ENCODE measurements at places on chromosomes 2 and 18.

DNA sequence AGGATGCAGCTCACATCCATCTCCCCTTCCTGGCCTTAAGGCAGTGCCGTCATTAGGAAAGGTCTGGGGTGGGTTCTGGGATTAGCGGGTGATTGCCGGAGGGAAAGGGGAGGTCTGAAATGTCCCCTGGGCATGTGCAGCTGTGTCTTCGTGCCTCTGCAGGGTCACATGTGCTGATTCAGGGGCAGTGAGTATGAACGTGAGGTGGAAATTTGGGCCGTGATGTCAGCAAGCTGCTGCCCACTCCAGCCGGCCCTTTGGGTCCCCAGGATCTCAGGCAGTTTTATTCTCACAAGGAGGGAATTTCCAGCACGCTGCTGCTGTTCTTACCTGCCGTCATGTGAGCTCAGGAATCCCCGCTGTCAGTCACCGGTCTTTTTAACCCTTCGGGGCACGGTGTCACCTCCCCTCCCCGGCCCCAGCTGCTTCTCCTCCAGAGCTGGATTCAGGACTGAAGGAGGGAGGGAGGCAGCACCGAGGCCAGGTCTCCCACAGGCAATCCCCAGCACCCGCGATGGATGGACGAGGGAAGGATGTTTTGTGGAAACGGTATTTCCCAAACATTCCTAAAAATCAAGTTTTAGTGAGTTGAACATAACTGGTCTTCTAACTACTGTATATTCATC is 23.5 kb downstream of the GPR35 start:
- no peak for DNase-seq

DNA sequence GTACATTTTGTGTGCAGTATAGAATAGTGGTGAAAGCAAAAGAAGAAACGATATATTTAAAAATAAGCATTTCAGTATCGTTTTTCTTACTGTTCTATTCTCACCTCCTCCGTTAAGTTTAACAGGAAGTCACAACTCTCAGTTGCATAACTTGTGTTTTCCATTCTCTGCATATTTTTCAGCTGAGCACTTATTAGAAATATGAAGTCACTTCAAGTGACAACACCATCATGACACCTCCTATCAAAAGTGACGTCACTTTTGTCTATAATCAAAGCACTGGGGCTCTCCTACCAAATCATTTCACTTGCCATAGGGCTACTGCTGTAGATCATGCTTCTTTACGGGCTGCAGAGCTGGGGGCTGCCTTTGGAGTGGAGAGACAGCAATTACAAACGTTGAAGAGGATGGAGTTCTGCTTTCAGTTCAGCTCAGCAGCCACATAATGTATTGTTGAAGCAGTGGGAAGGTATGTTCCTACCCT is 36.3 kb downstream of the STAT4 start:
- no peak for DNase-seq

DNA sequence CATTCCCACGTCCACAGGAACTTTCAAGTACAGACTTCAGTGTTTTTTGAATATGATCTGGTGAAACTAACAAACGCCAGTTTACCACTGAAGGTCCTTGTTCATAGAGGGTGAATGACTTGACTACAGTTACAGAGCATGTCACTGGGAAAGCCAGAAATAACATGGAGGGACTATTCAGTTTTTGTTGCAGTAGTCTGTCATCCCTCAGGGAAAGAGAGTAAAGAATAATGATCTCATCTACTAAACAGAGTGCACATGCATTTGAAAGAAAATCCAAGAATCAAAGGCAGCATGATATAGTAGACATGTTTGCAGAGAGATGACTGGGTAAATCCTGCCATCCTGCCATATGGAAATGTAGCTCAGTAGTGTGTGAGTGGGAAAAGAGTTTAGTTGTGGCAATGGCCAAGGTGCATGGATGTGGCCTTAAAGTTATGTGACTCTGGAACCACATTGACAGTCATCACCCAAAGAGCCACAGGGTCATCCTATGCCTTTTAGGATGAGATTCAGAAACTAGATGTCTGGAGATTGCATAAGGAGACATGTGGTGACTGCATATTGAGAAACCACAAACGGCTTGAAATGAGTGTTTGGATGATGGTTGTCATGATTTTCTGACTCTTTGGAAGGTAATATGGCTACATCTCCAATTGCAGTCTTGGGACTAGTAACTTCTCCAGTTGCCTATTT is 125.3 kb upstream of the ZEB2 start:
- no peak for DNase-seq

- no peak for DNase-seq
These were observed 1.3 kb upstream of the CEP68 start for GRCh38 chr2:65054749-65055421.
